ENCODE measurements at places on chromosomes 7 and 10.
A peak's percentile ranks its signal among the peaks of the same experiment; 100 is the strongest.

GRCh38 chr10:52491246-52491995 lies 177.3 kb downstream of the DKK1 start:
- no peak for DNase-seq

- no peak for DNase-seq
Observed at GRCh38 chr7:153943861-153944260, 108.3 kb upstream of the DPP6 start.

DNA sequence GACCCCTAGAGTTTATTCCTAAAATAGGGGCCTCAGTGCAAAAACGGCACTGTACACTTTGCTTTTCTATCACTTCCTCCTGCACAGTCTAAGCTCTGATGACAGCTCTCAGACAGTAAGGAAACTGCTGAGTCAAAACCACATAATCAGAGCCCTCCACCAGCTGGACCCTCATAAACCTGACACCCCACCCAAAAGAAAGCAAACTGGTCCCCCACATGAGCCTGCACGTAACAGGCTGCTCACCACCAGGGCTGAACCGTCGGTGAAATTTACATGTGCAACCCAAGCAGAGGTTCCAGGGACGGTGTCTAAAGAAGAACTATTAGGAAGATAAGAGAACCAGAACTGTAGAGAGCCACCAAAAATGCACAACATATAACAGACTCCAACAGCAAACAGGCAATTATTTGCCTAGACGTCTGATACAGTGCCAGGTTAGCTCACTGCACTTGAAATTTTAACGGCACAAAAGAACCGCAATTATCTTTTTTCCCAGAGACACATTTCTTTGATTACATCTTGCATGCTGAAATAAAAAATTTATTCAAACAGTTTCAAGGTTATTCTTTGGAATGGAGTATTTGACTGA lies 19.6 kb downstream of the SGMS1 start:
- no peak for DNase-seq

- peak; percentile 9 for DNase-seq
Observed at GRCh38 chr7:157482517-157483087, 145.8 kb downstream of the DNAJB6 start.

GRCh38 chr7:32900433-32900995 lies 9.0 kb upstream of the KBTBD2 start:
- no peak for DNase-seq

DNA sequence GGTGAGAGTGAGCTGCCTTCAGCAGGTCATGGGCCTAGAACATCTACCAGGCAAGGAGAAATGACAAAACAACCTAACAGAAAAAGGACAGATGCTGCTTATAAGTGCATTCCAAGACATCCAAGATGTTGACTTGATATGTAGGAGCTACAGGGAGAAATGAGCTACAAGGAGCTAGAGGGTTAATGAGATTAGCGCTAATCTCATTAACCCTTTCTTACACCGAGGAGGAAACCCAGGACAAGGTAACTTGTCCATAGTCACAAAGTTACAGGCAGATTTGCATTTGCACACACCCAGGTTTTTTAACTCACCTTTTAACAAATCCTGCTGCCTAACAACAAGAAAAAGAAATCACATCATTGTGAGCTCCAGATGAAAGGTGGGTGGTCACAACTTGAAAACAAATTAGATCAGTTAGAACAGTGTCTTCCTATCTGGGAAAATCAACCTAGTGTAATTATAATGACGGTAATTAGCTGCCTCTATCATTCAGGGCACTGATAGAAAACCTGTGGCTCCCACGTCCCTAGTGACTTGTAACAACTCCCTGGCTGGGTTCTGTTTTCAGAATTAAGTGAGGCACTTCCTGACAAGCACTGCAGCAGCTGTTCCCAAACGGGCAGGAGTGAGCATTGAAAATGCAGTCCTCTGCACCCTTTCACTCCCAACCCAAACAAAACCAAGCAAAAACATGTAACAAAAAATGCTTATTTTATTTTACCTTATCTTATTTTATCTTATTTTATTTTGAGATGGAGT lies 5.7 kb downstream of the KIAA1549 start:
- DNase-seq = no peak

DNA sequence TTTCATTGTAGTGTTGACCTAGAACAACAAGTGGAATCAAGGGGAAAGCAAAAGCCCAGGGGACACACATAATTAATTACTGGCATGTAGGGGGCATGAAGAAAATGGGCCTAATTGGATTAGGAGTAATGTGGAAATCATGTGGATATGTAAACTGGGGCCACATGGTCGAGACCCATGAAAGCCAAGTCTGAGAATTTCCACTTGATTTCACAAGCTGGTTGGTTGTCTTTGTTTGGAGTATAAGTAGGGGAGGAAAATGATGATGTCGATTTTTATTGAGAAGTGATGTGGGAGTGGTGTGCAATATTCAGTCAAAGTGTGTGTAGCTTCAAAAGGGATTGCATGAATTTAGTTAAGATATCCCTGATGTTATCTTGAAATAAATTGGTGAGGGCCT lies 131.8 kb downstream of the LRRC4 start:
- DNase-seq = no peak

- DNase-seq = no peak
Observed at GRCh38 chr7:11788568-11788967, 43.4 kb downstream of the THSD7A start.

DNA sequence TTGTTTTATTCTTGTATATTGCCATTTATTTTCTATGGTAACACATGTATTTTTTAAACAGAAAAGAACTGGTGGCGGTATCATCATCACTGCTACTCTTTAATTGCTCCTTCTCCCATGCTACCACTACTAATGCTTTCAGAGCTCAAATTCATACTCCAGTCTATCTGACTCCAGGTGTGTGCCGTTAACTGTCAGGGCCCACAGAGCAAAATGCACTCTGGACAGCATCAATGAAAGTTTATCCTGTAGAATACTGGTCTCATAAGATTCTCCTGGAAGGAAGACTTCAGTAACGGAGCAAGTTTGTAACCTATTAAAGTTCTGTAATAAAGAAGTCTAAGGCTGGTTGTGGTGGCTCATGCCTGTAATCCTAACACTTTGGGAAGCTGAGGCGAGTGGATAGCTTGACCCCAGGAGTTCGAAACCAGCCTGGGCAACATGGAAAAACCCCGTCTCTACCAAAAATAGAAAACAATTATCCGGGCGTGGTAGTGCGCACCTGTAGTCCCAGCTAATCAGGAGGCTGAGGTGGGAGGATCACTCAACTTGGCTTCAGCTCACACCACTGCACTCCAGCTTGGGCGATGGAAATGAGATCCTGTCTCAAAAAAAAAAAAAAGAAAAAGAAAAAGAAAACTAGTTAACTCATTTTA lies 18.4 kb downstream of the ZNRF2 start:
- DNase-seq = no peak

- DNase-seq = peak; percentile 5
Observed at GRCh38 chr7:50436133-50436806, 13.9 kb downstream of the FIGNL1 start.

DNA sequence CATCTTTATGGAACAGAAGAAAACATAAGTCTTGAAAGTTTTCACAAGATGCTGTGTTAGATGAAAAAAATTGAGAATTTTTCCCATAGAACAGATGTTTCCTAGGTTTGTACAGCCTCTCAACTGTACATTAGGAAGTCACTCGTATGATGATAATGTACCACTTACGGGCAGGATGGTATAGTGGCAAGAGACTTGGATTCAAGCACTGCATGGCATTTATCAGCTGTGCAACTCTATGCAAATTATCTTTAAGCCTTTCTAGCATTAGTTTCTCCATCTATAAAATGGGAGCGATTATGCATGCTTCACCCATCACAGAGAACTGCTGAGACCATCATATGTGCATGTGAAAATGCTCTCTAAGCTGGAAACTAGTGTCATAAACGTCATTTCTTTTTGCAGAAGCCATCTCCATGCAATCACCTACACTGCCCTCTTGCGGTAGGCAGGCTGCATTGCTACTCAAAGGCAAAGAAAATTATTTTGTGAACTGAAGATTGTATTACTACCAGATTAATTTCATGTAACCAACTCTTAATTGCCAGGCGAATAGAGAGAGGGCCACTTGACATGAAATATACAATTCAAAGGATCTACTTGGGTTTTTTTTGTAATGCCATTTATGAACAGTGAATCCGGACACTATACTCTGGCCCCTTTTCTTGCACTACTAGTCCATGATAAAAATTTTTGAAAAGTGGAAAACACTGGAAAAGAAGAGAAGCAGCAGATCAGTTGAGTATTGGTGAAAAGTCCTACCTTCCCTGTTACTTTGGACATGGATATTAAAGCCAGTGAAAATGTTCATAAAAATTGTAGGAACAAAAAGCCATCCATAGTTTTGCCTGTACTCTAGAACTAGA lies 102.3 kb downstream of the JAZF1 start:
- DNase-seq = peak; percentile 28

DNA sequence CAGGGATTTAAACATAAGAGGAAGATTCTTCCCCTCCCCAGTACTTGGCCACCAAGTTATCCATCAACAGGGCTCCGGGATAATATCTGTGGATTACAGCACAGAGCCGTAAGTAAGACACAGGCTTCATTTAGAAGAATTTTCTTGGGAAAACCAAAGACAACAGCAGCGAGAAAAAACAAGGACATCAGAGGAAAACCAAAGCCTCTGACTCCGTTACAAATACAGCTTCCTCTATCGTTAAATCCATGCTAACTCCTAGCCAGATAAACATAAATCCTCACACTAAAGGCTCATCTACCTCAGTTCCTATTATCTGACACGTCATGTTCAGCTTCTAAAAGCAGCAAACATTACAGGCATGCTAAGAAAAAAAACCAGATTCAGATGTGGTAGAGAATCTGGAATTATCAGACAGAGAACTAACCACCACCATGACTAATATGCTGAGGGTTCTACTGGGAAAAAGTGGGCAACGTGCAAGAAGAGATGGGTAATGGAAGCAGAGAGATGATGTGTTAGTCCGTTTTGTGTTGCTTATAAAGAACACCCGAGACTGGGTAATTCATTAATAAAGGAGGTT lies 48.4 kb downstream of the BRI3 start:
- no peak for DNase-seq

DNA sequence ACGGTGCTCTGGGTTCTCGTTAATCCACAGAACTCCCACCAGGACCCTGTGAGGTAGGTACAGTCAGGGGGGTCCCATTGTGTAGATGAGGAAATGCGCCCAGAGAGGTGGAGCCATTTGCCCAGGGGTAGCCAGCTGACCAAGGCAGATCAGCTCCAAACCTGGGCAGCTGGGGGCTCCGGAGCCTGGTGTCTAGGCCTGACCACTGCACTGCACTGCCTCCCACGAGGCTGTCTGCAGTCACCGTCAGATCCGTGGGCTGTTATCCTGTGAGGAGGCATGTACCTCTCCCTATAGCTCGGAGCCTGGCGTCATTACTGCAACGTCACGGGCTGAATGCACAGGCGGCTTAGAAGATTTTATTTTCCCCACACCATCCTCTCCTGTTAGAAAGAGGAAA lies 411.8 kb upstream of the FOXK1 start:
- DNase-seq = no peak

- no peak for DNase-seq
Observed at GRCh38 chr10:89304026-89304425, 2.2 kb downstream of the IFIT2 start.

DNA sequence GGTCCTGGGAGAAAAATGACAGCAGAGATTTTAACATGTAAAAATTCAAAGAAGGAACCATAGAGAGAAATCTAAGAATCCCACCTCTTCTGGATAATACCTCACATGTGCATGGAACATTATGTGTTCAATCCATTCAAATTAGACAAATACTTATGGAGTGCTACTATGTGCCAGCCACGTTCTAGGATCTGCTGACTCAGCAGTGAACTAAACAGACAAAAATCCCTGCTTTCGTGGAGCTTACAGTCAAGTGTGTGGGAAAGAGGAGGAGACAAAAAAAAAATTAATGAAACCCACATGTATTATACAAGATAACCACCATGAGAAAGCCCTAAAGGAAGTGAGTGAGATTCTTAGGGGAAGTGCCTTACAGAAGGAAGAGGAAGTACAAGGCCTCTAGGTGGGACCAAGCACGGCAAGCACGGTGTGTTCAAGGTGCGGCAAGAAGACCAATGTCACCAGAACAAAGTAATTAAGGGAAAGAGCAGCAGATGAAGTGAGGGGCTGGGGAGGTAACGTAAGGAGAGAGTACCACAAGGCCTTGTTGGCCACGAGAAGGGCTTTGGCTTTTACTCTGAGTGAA lies 71.0 kb downstream of the SLC25A13 start:
- no peak for DNase-seq

GRCh38 chr7:107857541-107857912 lies 33.5 kb upstream of the DLD start:
- no peak for DNase-seq

- DNase-seq = no peak
Observed at GRCh38 chr10:127576740-127577161, 27.6 kb downstream of the NPS start.

GRCh38 chr10:48512861-48513260 lies 92.0 kb downstream of the ARHGAP22 start:
- DNase-seq = no peak

DNA sequence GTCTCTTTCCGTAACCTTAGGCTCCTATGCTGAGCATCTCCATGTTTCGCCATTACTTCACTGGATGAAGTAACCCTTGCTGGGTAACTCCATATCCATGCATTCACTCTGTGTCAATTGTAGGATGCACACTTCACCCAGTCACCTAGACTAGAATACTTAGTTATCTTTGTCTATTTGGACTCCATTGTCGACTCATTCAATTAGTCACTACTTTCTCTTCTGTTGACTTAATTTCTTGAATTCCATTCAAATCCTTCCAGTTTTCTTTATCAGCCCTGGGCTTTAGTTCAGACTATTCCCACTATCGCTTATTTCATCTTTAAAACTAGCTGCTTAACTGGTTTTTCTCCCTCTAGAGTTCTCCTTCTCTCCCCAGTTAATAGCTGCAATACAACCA lies 111.3 kb upstream of the TNS3 start:
- DNase-seq = no peak

- no peak for DNase-seq
Observed at GRCh38 chr10:43228783-43229207, 38.1 kb downstream of the RASGEF1A start.

- no peak for DNase-seq
Observed at GRCh38 chr10:127496035-127496434, 53.1 kb upstream of the NPS start.

DNA sequence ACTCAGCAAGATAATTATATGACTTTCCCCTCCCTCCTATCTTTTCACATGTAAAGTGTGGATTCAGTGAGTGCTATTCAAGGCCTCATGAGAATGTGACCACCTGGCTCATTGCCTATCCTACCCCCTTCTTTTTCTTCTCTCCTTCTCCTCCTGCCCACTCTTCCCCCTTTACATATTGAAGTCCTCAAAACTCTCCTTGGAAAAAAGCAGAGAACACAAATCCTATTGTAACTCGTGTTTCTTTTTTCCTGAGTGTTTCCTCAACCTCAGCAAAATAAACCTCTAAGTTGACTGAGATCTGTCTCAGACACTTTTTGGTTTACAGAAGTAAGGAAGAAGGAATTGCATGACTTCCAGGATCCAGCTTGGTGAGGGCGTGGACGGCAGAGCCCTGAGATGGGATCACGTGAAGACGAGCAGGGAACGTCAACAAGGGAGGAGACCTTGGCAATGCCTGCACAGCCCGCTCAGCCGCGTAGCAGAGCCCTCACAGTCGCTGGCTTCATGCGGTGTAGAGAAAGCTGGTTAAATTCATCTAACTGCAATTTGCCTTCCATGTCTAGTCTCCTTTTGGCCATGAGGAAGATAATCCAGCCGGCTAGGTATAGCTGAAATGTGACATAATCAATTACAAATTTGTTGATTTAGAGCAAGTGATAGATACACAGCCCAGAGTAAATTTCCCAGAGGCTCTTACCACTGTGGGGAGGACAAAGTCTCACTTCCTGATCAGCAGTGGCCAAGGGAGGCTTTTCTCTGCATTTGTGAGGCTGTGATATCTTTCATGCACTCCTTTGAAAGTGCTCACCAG lies 75.7 kb downstream of the LYZL2 start:
- no peak for DNase-seq
